Activated naive CD4-positive, alpha-beta T cell treated with anti-CD3 and anti-CD28 coated beads, Interleukin-2, amount 50 U/mL, for 16 hours (primary cell): ENCODE measurements at places on chromosomes 5 and 9.

DNA sequence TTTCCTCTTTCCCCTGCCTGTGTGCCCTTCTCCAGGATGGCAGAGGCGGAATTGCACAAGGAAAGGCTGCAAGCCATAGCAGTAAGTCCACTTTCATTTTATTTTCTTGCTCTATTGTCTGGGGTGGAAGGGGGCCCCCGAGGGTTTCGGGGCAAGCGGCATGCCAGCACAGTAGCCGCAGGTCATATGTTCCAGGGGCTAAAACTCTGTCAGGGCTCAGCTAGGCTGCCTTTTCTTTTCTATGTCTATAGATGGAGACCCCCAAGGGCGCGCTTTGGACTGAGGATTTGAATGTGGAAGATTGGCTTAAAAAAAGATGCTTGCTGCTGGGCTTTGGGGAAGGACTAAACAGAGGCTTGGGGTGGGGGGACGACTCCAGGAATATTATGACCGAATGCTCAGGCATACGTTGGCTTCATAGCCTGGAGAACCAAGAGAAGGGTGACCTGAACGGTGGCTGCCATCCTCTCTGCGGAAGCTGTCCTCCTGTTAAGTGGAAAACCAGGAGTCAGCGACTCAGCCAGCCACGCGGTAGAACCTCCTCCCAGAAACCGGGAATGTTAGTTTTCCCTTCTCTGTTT lies 545 bp downstream of the PALM2AKAP2 start:
- DNase-seq = no peak

DNA sequence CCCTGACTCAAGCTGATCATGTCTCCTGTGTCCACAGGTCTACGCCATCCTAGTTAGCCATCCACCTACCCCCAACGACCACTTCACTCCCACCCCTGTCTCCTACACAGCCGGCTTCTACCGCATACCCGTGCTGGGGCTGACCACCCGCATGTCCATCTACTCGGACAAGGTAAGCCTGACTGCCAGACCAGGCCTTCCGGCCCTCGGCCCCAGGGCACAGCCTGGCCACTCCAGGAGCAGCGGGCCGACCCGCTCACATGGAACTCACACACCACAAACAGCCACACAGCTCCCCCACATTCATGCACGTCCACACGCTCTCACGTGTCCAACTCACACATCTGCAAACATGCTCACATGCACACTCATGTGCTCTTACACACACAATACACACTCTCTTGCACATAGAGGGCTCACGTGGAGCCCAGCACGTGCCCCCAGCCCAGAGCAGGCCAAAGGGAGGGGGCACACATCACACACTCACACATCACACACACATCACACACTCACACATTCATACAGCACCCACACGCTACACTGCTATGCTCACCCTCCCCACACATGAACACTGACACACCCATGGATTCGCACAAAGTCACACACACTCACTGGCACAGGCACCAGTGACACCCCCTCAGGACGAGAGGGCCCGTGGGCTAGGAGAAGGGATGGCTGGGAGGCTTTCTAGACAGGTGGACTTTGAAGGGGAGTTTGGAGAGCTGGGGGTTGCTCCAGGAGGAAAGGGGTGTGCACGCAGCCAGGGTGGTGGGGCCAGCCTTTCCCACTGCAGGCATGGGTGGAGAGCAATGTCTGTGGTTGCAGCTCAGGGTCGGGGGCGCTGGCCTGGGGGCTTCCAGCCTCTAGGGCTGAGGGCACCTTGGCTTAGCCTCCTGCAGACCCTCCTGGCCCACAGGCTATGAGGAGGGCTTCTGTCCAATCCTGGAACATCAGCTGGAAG lies 3.3 kb downstream of the GRIN1 start:
- no peak for DNase-seq

GRCh38 chr5:77131361-77131760 lies 44.3 kb upstream of the ZBED3 start:
- no peak for DNase-seq

GRCh38 chr9:1979741-1980367 lies 35.3 kb upstream of the SMARCA2 start:
- no peak for DNase-seq

GRCh38 chr9:97940233-97940632 lies 2.3 kb upstream of the HEMGN start:
- DNase-seq = no peak

GRCh38 chr5:134902071-134902801 lies 2.7 kb upstream of the PCBD2 start:
- DNase-seq = no peak
